ENCODE measurements at places on chromosomes 3 and 15. TPM values are rescaled to one million over a fixed set of nuclear protein-coding genes. Genes with fewer than 3 reads are reported as not detected.

SIDT1 gene
- not detected for total RNA-seq

DNA sequence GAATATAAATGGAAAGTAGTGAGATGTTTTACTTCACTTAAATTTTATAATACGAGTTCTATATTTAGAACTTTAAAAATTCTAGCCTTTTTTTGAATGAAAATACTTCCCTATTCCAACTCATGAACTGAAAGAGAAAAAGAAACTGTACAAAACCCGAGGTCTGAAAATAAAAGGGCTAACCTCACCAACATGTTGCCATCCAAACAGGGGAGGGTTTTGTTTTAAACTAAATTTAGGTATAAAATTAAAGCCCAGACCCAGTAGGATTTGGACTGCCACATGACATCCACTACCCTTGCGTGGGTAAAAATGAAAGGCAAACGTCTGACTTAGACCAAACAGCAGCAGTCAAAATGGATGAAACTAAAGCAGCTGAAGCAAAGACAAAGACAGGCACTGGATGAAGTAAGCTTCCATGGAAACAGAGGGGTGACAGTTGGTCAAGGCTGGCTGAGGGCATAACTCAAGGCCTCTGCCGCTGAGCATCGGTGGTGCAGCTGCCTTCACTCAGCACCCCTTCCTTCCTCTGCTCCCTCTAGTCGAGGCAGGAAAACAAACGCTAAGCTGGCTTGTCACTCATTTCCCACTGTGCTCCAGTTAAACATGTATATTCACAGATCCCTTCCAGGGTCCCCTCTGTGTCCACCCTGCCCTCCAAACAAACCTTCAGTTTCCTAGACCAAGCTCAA lies 58.1 kb downstream of the TM4SF4 start:
- no peak for DNase-seq

EXD1 gene
- total RNA-seq, result not detected

EIF4E3 gene
- total RNA-seq, result 7.7 TPM

DNA sequence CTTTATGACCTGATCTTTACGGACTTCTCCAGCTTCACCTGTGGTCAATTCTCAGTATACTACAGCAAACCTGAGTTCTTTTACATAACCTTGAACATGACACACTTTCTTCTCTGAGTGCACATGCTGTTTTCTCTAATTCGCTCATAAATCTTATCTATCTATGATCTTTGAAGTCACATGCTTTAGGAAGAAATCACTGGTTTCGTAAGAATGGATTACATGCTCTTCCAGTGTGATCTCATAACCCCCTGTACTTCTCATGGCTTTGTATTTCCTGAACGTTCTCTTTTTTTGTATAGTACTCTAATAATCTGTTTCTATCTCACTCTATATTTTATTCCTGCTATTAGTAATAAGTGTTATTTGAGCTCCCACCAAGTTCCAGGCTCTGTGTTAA lies 1165.2 kb downstream of the TBL1XR1 start:
- no peak for DNase-seq
